LHCN-M2 (cell line): ENCODE measurements at places on chromosomes 16 and 17. TPM values are rescaled to one million over a fixed set of nuclear protein-coding genes. Genes with fewer than 3 reads are reported as not detected.

- peak; percentile 87 for DNase-seq
Measured at GRCh38 chr16:58638148-58639036, 8.8 kb upstream of the CNOT1 start.

GRCh38 chr17:56697190-56697589 lies 103.7 kb downstream of the NOG start:
- DNase-seq: no peak

GRCh38 chr17:21303441-21304065 lies 19.0 kb downstream of the MAP2K3 start:
- DNase-seq: no peak

GRCh38 chr16:9965079-9965478 lies 217.1 kb downstream of the GRIN2A start:
- DNase-seq: no peak

GRCh38 chr17:47199627-47200324 lies 9.4 kb upstream of the MYL4 start:
- no peak for DNase-seq

- peak; percentile 23 for DNase-seq
Measured at GRCh38 chr17:2289878-2290478, 13.6 kb downstream of the SMG6 start.

DNA sequence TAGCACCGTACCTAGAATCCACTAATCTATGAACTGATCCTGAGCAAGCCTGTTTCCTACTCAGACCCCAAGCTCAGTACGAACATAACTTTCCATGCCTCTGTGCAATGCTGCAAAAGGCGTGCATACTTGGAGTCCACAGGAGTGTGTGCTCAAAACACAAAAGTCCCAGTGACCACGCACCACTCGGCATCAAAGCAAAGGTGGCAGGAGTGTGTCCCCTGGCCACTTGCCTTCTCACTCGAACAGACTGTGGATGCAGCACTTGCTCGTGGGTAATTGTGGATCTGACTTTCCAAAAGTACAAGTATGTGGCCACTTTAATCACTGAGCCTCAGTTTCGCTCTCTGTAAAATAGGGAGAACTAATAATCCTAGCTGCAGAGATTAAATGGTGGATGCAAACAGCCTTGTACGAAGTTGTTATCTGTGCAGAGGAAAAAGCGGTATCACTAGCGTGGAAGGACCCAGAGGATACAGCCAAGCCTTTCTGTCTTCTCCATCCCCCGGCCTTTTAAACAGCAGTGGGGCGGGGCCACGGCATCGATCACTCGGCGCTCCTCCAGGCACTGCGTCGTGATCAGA lies 311 bp upstream of the KDM8 start:
- DNase-seq: peak; percentile 91

GRCh38 chr16:6684076-6684673 lies 648.5 kb upstream of the RBFOX1 start:
- no peak for DNase-seq

DNA sequence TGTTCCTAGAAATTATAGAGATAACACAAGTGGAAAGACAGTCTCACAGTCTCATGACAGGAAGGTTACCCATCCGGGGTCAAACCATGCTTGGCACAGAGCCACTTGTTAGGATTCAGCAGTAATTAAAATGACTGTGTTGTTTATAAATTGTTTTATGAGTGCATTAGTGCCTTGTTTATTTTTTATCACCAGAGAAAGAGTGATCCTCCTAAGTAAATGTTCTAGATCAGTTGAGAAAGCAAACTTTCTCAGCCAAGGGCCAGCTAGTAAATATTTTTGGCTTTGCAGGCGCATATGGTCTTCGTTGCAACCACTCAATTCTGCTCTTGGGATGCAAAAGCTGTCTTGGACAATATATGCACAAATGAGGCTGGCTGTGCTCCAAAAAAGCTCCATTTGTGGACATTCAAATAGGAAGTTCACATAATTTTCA lies 253.9 kb upstream of the CACNG5 start:
- no peak for DNase-seq

Gene ZNF469
- total RNA-seq: 0.38 and 0.46 TPM in 2 replicates

Gene KRTAP2-3
- total RNA-seq: 0.80 and 3.4 TPM in 2 replicates

Gene SLC38A10
- total RNA-seq: 81.5 and 86.4 TPM in 2 replicates

DNA sequence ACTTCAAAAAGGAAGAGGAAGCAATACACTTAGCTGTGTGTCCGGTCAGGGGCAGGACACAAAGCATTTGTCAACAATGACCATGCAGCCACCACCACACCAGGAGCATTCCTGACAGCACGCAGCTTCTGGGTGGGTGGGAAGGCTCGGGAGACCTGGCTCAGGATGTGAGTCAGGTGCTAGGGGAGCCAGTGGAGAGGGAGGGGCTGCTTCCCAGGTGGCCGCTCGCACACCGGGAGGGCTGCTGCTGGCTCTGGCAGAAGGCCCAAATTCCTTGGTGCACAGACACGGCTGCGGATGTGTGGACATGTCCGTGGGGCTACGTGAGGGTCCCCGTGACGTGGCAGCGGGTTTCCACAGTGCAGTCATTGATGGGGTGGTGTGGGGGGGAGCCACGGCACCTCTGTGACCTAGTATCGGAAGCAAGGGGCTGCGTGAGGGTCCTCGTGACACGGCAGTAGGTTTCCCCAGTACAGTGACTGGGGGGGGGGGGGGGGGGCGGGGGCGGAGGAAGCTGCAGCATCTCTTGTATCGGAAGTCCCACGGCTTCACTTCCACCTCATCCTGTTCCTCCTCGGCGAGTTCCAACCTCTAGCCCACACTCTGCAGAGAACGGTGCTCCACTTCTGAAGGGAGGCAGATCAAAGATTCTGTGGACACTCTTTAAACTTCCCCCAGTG lies 112.8 kb downstream of the ZNF778 start:
- DNase-seq: no peak

GRCh38 chr17:68294196-68294555 lies 2.9 kb downstream of the ARSG start:
- DNase-seq: no peak

DNA sequence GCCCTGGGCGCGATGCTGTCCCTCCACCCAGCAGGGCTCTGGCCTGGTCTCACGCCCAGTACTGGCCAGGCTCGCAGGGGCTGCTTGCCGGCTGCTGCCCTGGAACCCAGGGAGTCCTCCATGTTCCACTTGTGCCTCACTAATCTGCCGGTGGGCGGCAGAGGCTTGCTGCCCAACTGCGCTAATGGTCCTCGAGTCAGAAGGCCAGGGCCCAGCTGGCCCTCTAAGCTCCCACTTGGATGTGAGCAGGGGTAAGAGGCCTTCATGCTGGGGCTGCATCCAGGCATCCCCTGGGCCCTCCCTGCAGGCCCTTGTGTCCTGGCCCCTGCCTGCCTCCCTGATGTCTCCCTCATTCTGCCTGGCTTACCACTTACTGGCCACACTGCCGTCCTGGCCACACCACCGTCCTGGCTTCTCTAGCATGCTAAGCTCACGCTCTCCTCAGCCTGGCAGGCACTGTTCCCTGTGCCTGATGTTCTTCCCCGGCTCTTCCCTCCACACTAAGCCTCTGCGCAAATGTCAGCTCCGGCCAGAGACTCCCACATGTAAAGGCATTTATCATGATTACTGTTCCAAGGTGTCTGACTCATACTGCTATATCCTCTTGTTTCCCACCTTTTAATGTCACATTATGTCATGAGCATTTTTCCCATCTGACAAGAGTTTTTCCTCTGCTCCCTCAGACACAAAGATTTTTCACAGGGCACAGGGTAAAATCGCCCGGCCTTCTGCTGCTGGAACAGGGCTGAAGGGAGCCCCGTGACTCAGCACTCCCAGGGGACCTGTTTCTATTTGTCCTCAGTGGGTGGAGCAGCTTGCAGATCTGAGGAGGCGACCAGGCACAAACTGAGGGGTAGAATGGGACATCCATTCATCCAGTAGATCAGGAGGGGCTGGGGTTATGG lies 15.9 kb downstream of the B9D1 start:
- DNase-seq: peak; percentile 88

Gene TAT
- total RNA-seq: not detected in 2 replicates

GRCh38 chr17:50424246-50424995 lies 1.6 kb upstream of the ACSF2 start:
- no peak for DNase-seq

DNA sequence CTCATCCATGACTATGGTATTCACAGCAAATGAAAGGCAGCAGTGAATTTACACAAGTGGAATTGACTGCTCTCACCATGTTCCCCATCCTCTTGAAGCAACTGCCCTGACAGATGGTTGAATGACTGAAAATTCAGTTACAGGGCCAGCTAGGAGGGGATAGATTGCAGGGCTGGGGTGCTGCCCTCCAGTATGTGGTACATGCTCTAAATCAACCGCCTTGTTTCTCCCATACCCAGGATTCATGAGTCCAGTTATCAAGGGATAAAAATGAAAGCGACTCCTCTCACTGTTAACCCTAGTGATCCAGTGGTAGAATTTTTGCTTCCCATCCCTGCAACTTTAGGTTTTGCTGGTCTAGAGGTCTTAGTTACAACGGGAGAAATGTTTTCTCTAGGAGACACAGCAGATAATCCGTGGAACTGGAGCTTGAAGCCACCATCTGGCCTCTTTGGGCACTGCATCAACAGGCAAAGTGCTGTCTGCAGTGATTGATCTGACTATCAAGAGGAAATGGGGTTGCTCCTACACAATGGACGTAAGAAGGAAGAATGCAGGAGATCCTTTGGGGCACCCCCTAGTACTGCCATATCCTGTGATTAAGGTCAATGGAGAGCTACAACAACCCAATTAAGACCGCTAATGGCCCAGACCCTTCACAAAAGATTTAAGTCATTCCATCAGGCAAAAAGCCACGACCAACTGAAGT lies 32.0 kb downstream of the SCPEP1 start:
- DNase-seq: peak; percentile 36

GRCh38 chr17:64051153-64051552 lies 30.7 kb upstream of the ICAM2 start:
- DNase-seq: no peak

Gene KRTAP1-5
- 2.8 and 6.0 TPM in 2 replicates for total RNA-seq

DNA sequence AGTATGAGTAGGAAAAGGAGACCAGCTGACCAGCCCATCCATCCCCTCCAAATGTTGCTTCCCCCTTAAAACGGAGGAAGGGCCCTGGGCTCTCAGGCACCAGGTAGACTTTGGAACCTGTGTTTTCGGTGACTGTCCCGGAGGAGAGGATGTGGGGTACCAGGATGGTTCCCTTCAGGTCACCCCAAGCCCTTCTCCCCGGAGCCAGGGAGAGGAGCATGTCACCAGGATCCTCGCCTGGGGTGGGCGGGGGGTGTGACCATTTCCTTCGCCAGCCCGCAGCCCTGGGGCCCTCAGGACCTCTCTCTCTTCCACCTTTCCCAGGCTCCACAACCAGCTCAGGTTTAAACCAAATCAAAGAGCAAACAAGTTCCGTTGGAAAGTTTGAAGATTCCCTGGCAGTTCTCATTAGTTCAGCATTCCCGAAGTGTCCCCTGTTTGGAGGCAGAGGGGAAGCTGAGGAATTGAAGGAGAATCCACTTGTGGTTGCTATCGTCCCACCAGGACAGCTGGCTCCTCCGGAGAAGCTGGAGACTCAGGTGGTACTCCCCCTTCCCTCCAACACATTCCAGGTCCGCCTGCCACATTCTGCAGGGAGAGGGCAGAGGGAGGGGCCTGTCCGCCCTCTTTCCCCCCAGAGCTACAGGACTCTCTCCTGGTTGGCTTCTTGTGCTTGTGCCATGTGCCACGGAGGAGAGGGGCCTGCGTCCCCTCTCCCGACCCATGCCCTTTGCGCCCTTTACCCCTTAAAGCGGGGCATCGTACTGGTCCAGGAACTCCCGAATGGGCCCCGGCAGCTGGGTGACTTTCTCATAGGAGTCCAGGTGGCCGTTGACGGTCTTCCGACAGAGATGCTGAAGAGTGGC lies 2.0 kb downstream of the SOCS3 start:
- DNase-seq: no peak

DNA sequence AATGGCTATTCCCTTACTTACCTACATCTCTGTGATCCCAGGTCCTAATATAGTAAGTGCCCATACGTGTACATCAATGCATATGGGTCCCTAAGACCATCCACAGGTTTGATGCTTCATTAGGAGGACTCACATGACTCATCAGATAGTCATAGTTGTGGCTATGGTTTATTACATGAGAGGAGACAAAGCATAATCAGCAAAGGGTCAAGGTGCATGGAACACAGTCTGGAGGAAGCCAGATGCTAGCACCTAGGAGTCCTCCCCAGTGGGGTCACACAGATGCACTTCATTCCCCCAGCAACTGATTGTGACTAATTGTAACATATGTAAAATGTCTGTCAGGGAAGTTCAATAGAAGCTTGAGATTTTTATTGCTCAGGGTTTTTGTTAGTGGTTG lies 42.8 kb downstream of the PHKB start:
- DNase-seq: peak; percentile 56

DNA sequence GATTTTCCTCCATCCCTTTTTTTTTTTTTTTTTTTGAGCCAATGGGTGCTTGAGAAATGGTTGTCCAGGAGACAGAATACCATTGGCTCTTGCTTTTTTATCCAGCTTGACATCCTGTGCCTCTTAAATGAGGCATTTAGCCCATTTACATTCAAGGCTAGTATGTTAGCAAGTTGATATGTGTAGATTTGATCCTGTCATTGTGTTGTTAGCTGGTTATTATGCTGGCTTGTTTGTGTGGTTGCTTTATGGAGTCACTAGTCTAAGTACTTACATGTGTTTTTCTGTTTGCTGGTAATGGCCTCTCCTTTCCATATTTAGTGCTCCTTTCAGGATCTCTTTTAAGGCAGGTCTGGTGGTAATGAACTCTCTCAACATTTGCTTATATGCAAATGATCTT lies 14.1 kb upstream of the SLFN11 start:
- DNase-seq: no peak

DNA sequence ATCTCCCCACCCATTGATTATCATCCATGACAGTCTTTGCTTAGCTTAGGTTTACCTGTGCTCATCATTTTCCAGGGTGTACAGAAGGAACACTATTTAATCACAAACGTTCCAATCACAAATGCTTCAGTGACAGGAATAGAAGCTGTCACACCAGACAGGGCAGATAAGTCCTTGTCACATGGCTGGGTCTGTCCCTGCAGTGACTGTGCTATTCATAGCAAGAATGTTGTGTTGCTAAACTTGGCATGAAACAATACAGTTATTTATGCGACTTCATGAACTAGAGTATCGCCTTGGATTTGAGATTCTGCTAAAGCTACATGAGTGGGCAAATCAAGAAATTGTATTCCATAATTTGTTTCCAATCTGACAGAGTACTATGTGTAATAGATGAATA lies 108.4 kb downstream of the CDH13 start:
- DNase-seq: no peak
